ENCODE measurements at places on chromosomes 2 and 18.
A peak's percentile ranks its signal among the peaks of the same experiment; 100 is the strongest.

GRCh38 chr18:57915865-57916582 is 112.9 kb upstream of the ATP8B1 start:
- DNase-seq: no peak

GRCh38 chr18:2916184-2916583 is 69.4 kb downstream of the EMILIN2 start:
- DNase-seq: no peak

GRCh38 chr18:32368991-32369390 is 101.7 kb downstream of the GAREM1 start:
- DNase-seq: no peak

GRCh38 chr18:2882201-2882600 is 35.4 kb downstream of the EMILIN2 start:
- no peak for DNase-seq

DNA sequence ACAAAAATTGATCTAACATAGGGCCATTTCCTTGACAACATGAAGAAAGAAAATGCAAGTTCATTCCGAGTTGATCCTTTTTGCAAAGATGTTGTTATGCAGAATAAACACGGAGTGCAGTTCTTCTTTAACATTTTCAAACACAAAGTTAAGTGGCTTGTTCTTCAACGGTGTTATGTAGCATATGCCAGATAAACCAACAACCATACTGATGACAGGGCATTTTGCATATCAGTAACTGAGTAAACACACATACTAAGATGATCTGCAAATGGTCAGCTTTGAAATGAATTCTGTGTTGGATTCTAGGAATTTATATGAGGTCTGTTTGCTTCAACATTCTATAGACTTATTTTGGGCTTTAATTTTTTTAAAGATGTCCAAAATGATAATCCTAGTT is 266.4 kb downstream of the GPD2 start:
- no peak for DNase-seq

- DNase-seq: no peak
Observed at GRCh38 chr2:212242724-212243123, 295.9 kb downstream of the ERBB4 start.

- no peak for DNase-seq
Observed at GRCh38 chr2:201953880-201954279, 79.8 kb upstream of the FZD7 start.

DNA sequence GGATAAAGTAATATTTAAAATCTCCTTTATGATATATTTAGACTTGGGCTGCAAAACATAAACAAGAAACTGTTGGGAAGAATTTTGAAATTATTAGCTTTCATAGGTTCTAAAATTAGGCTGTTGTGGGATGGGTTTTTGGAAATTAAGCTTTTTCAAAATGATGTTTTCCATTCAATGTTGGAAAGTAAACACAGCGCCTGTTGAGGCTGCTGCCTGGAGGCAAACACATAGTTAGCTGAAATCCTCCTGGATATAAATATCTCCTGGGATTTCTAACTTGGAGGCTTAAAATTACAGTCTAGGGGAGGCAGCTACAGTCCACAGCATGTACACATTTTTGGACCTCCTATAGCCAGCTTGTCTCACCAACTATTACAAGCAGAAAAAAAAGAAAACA is 197.3 kb downstream of the DCC start:
- no peak for DNase-seq

GRCh38 chr2:40202798-40203400 is 249.0 kb downstream of the SLC8A1 start:
- DNase-seq: no peak

GRCh38 chr2:52886556-52886955 is 881.0 kb upstream of the CHAC2 start:
- no peak for DNase-seq

DNA sequence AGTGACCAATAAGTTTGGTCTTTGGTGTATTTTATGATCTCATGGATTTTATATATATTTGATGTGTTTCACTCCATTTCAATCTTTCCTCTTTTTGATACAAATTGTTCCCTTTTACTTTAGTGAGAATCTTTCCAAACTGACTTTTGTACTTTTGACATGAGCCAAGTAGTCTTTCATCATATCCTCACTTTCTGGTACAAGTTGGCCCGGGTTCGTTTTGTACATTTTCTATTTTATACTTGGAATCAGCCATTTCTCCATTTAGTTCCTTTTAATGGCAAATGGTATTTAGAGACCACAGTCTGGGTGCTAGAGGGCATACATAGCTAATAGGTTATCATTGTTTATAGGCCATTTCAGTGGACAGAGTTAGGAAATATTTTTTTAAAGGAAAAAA is 147.9 kb upstream of the MYO3B start:
- DNase-seq: no peak

GRCh38 chr2:152486737-152487400 is 151.9 kb downstream of the FMNL2 start:
- DNase-seq: no peak

DNA sequence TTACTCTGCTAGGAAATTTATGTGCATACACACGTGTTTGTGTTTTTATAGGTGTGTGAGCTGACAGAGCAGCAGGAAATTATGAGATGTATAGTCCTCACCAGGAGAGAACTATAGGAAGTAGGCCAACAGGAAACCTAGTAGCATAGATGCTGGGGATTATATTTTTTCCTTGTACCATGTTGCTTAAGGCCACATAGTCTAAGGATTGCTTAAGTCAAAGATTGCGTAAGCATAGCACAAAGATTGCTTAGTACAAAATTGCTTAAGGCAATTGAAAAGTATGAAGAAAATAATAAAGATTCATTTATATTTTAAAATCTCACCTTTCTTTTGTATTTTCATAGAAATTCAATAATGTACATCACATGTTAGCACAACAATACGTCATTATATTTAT is 18.7 kb upstream of the CCDC102B start:
- DNase-seq: no peak

DNA sequence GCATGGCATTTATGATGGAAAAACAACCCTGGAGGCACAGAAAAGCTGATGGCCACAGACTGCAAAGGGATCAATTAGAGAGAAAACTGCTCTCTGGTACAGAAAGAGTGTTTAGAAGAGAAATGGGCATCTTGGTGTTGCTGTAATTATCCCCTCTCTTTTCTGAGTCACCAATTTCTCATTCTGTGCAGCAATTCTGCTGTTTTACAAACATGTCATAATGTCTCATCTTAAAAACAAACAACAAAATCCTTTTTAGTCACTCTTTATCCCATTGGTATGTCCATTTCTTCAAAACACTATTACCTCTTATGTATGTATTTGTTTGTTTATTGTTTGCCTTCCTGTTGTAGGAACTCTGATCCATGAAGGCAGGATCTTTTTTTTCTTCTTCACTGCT is 73.9 kb upstream of the HK2 start:
- no peak for DNase-seq

- DNase-seq: no peak
Observed at GRCh38 chr2:47849368-47849767, 56.9 kb downstream of the FBXO11 start.

DNA sequence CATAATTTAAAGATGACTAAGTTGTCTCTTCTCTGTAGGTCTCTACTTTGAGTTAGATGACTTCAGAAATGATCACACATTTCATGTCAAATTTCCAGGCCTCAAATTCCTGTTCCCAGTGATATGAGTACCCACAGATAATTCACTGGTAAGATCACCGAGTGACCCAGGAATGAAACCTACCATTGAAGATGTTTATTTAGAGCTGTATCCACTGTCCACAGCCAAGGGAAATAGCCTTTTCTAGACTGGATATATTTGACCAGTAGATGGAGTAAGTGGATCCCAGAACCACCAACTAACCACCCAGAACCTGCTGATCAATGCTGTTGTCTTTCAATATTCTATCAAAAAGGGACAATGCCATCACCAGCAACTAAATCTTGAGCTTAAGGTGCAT is 238.8 kb downstream of the SLC8A1 start:
- no peak for DNase-seq

GRCh38 chr2:162890690-162891311 is 52.2 kb upstream of the KCNH7 start:
- DNase-seq: no peak

- no peak for DNase-seq
Observed at GRCh38 chr2:26312471-26312870, 33.5 kb upstream of the SELENOI start.

GRCh38 chr18:61982475-61982874 is 89.7 kb upstream of the RNF152 start:
- DNase-seq: no peak

GRCh38 chr2:40558761-40559160 is 106.9 kb upstream of the SLC8A1 start:
- no peak for DNase-seq

DNA sequence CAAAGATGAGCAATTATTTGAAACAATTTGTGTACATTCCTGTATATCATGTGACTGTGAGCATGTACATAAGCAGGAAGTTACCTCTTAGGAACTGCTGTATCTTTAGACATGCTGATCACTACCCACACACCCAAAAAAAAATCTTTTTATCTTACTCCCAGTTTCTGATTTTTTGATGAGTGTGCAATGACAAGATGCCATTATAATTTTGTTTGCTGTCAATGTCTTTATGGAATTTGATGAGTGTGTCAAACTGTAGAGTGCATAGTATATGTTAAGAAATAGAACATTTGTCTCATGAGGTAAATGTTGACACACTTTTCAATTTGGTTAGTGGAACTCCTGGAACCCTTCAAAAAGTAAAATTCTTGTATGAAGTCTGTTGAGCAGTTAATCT is 84.0 kb upstream of the TMEFF2 start:
- no peak for DNase-seq

DNA sequence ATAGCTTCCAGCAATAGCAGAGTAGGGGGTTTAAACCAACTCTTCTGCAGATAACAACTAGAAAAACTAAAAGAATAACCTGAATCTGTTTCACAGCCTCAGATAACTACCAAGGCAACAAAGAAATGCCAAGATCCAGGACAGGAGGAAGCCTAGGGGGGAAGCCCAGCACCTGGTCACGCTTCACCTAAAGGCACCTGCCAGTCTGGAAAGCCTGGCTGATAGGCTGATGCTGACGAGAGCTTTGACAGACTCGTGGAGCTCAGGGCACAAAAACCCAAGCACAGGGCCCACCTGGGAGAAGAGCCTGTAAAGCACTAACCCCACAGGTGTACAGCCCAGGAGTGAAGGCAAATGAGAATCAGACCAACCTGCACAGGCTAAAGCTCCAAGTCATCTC is 22.6 kb downstream of the EIPR1 start:
- DNase-seq: no peak

- DNase-seq: no peak
Observed at GRCh38 chr18:38427736-38428135, 862.1 kb upstream of the CELF4 start.

- peak; percentile 74 for DNase-seq
Observed at GRCh38 chr2:7692657-7693161, 775.5 kb downstream of the RNF144A start.

GRCh38 chr2:100935372-100935752 is 66.7 kb upstream of the RPL31 start:
- DNase-seq: no peak

DNA sequence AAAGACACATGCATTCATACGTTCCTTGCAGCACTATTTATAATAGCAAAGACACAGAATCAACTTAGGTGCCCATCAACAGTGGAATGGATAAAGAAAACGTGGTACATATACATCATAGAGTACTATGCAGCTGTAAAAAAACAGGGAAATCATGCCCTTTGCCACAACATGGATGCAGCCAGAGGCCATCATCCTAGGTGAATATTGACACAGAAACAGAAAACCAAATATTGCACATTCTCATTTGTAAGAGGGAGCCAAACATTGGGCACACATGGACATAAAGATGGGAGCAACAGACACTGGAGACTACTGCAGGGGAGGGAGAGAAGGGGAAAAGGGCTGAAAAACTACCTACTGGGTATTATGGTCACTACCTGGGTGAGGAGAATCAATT is 73.5 kb downstream of the SESTD1 start:
- no peak for DNase-seq

GRCh38 chr2:60759654-60760053 is 3.6 kb downstream of the PAPOLG start:
- no peak for DNase-seq

GRCh38 chr18:2411381-2411960 is 159.8 kb downstream of the METTL4 start:
- no peak for DNase-seq

DNA sequence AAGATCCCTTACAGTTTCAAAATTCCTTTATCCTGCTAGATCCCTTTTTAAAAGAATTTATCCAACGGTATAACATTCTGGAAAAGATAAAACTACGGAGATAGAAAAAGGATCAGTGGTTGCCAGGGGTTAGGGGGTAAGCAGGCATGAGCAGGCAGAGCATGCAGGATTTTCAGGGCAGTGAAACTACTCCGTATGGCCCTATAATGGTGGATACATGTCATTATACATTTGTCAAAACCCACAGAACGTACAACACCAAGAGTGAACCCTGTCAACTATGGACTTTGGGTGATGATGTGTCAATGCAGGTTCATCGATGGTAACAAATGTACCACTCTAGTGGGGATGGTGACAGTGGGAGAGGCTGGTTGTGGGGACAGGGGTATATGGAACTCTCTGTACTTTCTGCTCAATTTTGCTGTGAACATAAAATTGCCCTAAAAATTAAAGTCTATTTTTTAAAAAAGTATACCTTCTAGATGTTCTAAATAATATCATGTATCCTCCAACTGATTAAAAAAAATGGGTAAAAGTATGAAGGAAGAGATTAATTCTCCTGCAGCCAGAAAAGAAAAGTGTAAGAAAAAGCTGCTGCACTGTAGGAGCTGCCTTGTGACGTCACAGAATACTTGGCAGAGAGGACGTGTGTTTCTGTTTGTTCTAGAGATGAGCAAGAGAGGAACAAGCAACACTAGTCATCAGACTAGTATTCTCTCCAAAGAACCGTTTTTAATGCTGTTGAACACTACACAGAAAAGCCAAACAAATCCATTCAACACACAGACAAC is 23.6 kb downstream of the ANKRD44 start:
- DNase-seq: peak; percentile 54

GRCh38 chr2:27370816-27371620 is 602 bp downstream of the SNX17 start:
- no peak for DNase-seq

DNA sequence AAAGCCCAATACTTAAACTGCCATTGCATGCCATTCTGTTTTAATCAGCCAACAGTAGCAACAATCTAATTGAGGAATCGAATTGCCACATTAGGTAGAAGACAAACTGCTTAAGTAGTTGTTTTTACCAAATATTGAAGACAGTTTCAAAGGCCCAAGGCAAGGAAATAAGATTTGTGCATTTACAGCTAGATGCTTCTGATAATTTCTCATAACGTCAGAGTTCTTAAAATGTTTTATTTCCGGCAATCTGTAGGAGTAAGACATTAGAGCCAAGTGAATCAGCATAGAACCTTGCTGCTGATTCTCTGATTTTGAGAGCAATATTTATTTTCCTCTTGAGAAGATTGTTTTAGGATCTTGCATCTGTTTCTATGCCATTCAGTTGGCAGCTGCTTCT is 174.3 kb downstream of the RBM43 start:
- no peak for DNase-seq

DNA sequence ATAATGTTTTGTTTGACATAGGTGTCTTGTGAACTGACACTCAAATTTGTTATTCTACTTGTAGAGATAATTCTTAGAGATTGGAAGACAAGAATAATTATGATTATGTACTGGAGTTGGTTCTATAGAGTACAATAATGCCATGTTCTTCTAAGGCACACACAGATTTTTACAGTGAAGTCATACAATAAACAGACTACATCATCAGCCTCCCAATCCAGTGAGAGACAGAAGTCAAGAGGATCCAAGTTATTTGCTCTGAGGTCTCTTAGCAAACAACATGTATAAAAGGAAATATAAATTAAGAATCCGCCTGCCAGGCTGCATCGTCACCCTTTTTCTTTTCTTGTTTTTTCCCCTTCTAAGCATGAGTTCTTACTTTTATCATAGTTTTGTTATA is 613.5 kb upstream of the SETBP1 start:
- DNase-seq: no peak
